ENCODE measurements at places on chromosomes 16 and 17. TPM values are rescaled to one million over a fixed set of nuclear protein-coding genes. Genes with fewer than 3 reads are reported as not detected.

- peaks cover 32% of the 10 kb centered on the region for H3K4me1 ChIP-seq
- DNase-seq: no peak
- H3K4me3 ChIP-seq: peak overlapping the region; percentile 35
These were observed 9.5 kb upstream of the CENPT start for GRCh38 chr16:67856927-67857546.

- H3K27ac ChIP-seq: peak overlapping the region; percentile 17
- DNase-seq: no peak
- peaks cover 9% of the 10 kb centered on the region for H3K36me3 ChIP-seq
- H3K27me3 ChIP-seq: no peaks in the 10 kb centered on the region
- no peak overlapping the region for H3K4me3 ChIP-seq
These were observed 35.7 kb downstream of the ESRP2 start for GRCh38 chr16:68200088-68200783.

DNA sequence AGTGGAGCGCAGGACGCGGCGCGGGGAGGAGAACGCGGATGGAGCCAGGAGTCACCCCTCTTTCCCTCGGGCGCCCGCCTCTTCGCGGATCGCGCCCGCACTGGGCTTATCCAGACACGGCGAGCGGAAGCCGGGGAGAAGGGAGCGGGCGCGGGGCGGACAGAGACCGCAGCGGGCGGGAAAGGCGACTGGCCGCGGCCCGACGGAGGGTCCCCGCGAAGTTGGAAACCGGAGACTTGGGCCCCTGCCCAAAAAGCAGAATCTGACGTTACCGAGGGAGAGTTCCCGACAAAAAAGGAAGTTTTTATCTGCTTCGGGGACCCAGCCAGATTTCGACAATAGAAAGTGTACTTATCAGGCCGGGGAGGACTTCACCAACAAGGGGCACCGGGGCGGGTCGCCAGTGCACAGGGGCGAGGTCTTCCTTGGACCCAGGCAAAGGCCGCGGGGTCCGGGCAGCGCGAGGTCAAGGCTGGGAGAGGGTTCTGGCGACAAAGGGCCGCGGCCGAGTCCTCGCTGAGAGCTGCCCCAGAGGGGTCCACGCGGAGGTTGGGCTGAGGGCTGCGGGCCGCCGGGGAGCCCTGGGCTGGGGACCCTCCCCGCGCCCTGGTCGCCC lies 519 bp downstream of the ST6GALNAC2 start:
- DNase-seq: no peak
- H3K36me3 ChIP-seq: peaks cover 6% of the 10 kb centered on the region
- peaks cover 29% of the 10 kb centered on the region for H3K4me1 ChIP-seq
- peak overlapping the region; percentile 78 for H3K27ac ChIP-seq
- H3K4me3 ChIP-seq: peak overlapping the region; percentile 84

KRT31 gene
- not detected for total RNA-seq

DNA sequence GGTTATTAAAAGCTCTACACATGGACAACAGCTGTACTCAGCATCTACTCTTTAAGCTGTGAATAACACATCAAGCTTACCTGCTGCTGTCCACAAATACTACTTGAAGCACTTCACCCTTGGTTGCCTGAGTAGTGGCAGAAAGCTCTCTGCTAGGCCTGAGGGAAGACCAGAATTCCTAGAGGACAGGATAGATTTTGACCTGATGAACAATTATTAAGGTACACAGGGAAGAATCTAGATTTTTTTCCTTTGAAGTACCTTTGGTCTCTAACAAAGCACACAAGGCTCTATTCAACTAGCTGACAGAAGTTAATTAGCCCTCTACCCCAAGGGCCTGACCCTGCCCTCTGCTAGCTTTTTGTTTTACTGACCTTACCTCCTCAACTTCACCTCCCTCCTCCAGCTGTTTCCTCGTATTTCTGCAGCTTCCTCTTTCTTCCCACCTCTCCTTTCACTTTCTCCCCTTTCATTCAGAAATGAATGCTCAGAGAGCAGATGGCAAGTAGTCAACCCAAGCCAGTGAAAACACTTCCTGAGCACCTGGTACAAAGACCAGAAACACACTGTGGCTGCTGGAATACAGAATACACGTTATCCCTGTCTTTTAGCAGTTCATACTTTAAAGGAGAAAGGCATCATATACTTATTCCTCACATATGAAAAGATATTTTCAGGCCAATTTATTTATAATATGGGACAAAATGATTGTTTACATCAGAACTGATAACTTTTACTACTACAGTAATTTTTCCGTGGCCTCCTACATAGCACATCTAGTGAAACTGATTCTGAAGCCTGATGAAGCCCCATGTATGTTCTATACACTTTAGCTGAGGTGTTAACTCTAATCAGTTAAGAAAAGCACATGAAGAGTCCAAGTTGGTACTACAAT lies 5.7 kb upstream of the VEZF1 start:
- peaks cover 1% of the 10 kb centered on the region for H3K27me3 ChIP-seq
- DNase-seq: no peak
- H3K36me3 ChIP-seq: peaks cover 3% of the 10 kb centered on the region
- H3K4me1 ChIP-seq: peaks cover 50% of the 10 kb centered on the region
- H3K27ac ChIP-seq: peak overlapping the region; percentile 44
- no peak overlapping the region for H3K4me3 ChIP-seq

ZDHHC1 gene
- 11.3 TPM for total RNA-seq

- no peak overlapping the region for H3K27ac ChIP-seq
- H3K36me3 ChIP-seq: no peaks in the 10 kb centered on the region
- no peak for DNase-seq
- no peaks in the 10 kb centered on the region for H3K27me3 ChIP-seq
These were observed 77.6 kb upstream of the KSR1 start for GRCh38 chr17:27378482-27379175.

- peaks cover 9% of the 10 kb centered on the region for H3K36me3 ChIP-seq
- H3K27ac ChIP-seq: no peak overlapping the region
- H3K27me3 ChIP-seq: no peaks in the 10 kb centered on the region
- no peaks in the 10 kb centered on the region for H3K4me1 ChIP-seq
These were observed 19.9 kb downstream of the SP2 start for GRCh38 chr17:47915776-47916398.

HEATR9 gene
- total RNA-seq: not detected

FBXO31 gene
- total RNA-seq: 26.5 TPM

DNA sequence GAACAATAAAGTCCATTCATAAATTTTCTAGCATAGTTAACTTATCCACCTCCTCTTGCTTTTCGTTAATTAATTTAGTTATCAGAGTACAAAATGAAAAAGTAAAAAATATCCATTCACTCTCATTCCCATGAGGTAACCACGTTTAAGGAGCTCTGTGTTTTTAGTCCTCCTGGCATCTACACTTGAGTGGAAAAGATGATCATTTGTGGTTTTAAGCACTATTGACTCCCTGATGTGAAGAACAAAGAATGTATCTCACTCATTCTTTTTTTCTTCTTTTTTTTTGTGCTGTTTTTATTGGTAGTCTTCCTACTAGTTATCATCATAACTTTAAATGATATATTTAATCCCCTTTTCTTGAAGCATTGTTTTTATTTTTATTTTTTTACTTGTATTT lies 26.1 kb downstream of the QPRT start:
- no peaks in the 10 kb centered on the region for H3K27me3 ChIP-seq
- peaks cover 23% of the 10 kb centered on the region for H3K4me1 ChIP-seq
- no peak for DNase-seq
- no peak overlapping the region for H3K27ac ChIP-seq
